ENCODE measurements at places on chromosomes 2 and 18.
A peak's percentile ranks its signal among the peaks of the same experiment; 100 is the strongest.

DNA sequence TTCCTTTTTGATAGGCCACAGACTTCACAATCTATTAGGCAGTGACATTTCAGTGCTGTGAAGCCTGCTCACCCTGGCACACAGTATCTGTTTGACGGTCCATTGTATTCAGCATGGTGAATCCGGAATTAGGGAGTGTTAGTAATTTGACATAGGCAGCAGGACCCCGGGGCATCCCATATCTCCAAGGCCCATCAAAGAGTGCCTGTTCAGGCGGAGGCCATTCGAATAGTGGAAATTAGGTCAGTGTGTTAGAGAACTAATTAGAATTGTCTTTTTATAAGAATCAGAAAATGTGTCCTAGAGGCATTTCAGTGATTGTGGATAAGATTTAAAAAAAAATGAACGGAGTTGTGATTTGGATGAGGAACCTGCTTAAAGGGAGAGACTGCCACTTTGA lies 818.8 kb upstream of the SOX11 start:
- no peak for DNase-seq

GRCh38 chr2:178324077-178324476 lies 126.9 kb downstream of the PRKRA start:
- no peak for DNase-seq

GRCh38 chr2:12479065-12479601 lies 237.6 kb upstream of the TRIB2 start:
- no peak for DNase-seq

DNA sequence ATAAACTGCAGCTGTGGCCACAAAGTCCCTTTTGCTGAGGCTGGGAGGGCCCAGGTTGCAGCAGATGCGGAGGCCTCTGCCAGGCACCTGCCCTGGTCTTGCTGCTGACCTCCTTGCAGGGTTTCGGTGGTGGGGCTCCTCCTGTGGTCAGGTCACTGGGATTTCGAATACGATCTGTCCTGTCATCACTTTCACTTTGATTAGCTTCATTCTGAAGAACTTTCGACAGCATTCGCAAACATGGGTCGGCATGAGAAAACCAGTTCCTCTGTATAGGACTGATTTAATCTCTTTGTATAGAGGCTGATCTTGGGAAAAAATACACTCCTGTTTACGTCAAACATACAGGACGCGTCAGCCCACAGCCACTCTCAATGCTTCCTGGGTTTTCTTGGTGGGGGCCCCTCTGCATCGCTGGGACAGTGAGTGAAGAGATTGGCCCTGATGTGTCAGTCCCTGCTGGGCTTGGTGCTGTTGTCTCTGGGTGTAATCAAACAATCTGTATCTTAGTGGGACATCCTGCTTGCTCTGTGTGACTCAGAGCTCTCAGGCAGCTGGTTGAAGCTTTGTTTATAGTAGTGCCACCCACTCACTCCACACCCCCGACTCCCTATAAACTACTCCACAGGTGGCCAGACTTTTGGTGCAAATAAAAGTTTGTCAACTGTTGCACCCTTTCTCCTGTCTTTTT lies 209.4 kb upstream of the CXCR4 start:
- no peak for DNase-seq

GRCh38 chr2:170723446-170723958 lies 8.4 kb downstream of the SP5 start:
- no peak for DNase-seq

- no peak for DNase-seq
Measured at GRCh38 chr2:219995991-219996765, 368.7 kb downstream of the SLC4A3 start.

- no peak for DNase-seq
Measured at GRCh38 chr2:175525975-175526374, 344.5 kb upstream of the ATP5MC3 start.

DNA sequence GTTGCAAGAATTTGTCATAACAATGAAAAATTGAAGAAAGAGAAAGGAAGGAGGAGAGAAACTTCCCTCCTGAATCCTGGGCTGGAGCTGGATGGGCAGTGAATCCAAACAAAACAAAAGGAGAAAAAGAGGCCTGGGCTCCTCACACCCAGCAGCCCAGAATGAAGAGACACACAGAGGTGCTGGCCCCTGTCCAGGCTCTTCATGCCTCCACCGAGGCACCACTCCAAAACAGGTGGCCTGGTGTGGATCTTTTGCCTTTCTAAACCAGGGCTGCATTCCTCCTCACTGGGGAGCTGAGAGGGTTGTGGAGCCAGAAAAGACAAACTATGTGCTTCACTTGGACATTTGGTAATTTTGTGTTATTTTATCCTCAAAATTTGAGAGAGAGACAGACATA lies 76.0 kb downstream of the FAM124B start:
- no peak for DNase-seq

DNA sequence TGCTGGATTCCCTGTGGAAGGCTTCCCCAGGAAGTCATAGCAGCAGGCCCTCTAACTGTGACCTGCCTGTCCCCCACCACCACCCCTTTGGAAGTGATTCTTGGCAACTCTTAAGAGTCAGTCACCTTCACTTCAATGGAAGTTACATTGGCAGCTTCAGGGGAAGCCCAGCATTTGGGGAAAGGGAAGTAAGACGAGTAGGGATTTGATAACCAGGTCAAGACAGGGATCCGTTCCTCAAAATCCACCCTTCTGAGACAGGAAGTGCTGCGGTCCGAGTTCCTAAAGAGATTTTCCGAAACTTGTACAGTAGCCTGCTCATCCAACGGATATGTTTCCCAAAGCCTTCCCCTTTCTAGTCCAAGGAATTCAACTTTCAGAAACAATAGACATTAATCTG lies 54.2 kb downstream of the MRPL35 start:
- DNase-seq = no peak

- DNase-seq = no peak
Measured at GRCh38 chr2:31654241-31654640, 73.5 kb upstream of the SRD5A2 start.

- DNase-seq = peak; percentile 49
Measured at GRCh38 chr2:46954951-46955571, 39.5 kb upstream of the MCFD2 start.

- DNase-seq = peak; percentile 2
Measured at GRCh38 chr18:72460210-72460680, 83.9 kb downstream of the CBLN2 start.

GRCh38 chr18:10304853-10305252 lies 149.6 kb upstream of the APCDD1 start:
- DNase-seq = peak; percentile 78
